DMS79 (cell line): ENCODE measurements at places on chromosomes 7 and 10.

GRCh38 chr10:132401401-132402118 lies 4.6 kb downstream of the PWWP2B start:
- DNase-seq, result no peak

DNA sequence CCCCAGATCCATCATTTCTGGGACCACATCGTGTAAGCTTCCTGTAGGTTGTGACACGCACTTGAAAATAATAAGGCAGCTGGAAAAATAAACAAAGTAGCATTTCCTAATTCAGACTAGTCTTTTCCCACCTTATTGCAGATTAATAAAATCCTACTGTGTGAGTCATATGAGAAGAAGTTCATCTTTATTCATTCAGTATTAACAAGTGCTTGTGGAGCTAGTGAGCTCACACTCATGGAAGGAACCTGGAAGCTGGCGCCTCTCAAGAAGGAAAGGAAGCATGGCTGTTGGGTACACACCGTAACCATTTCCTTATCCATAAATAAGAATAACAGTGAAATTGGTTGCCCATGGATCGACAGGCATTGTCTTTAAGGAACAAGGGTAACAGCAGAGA lies 152.6 kb upstream of the PFKP start:
- no peak for DNase-seq

DNA sequence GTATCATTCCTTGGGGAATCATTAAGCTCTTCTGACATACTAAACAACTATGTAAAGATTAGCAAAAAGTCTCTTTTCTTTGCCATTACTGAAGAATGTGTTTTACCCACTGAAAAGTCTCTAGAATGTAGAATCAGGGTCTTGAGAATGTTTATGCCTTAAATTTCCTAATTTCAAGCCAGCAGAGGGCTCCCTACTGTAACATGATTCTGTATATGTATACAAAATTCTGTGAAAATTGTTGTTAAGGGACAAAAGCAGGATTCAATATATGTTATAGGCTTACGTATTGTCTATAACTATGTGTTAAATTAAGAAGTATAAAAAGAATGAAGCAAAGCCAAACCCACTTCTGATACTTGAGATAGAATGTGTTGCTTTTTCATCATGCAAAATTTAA lies 296.9 kb upstream of the DGKB start:
- DNase-seq, result no peak

DNA sequence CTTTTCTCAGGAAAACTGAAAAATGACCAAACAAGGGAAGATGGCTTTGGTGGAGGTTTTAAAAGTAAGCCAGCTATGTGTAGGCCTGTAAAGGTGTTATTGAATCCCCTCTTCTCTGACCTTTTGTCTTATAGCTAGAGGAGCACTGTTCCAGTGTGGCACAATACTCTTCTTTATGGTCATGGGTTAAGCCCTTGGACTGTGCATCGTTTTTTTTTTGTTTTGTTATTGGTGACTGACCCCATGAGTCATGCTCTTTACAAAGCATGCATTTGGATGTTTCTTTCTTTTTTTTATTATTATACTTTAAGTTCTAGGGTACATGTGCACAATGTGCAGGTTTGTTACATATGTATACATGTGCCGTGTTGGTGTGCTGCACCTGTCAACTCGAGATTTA lies 19.6 kb upstream of the FAM25A start:
- DNase-seq, result no peak

- peak; percentile 14 for DNase-seq
Measured at GRCh38 chr7:28700790-28701203, 257.3 kb downstream of the TRIL start.

DNA sequence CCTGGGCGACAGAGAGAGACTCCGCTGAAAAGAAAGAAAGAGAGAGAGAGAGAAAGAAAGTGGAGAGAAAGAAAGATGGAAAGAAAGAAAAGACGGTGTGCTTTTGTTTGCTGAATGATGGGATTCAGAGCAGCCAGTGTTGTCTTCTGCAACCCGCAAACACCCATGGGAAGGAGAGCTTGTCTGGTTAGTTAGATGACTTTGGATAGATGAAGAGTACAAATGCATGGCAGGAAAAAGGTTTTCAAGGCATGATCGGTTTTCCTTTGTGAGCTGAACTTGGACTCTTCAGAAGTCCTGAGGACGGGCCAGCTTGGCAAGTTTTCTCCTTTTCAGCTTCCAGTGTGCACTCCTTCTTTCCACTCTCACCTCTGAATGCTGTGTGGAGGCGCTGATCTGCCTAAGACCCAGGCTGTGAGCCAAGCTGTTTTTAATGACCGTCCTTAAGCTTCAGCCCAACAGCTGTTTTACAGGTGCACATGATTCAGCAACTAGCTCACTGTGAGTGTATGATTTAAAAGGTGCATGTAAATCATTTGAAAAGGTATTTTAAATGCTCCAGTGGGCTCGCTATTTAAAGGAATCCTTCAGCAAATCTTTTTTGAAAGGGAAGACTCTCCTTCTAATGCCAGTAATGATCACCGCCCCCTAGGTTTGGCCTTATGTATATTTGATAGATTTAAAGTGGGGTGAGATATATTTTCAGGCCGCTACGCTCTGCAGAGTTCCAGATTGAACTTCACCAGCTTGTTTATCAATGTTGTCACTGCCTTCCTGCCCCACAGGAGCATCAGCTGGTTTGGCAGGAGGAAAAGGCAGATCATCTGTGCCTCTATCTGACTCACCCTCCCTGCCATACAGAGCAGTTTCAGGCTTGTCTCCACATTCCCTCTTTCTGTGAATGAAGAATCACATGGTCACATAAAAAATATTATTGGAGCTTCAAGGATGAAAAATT lies 115.0 kb downstream of the PLXDC2 start:
- DNase-seq, result no peak

- DNase-seq, result no peak
Measured at GRCh38 chr10:111199587-111199986, 122.8 kb downstream of the ADRA2A start.

GRCh38 chr10:92420546-92421275 lies 129.7 kb downstream of the MARCHF5 start:
- no peak for DNase-seq
